ENCODE measurements at places on chromosomes 4 and X. TPM values are rescaled to one million over a fixed set of nuclear protein-coding genes. Genes with fewer than 3 reads are reported as not detected.

DNA sequence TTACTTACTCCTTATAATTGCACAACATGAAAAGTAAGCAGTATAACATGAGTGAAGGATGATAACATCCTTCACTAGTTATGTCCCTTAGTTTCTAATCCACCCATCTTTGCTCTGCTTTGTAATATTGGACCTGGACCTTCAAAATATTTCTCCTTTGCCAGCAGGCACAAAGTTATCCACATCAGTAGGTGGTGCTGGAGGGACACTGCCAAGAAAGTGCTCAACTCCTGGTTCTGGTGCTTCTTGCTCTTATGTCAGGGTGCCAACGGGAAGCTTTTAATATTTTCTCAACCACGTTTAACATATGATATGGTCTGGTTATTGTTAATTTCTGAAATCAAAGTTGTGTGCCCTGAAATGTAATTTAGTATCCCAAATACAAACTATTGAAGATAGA lies 49.1 kb downstream of the TMEM165 start:
- H3K27ac ChIP-seq: no peak overlapping the region
- no peaks in the 10 kb centered on the region for H3K36me3 ChIP-seq
- no peak for DNase-seq
- H3K4me3 ChIP-seq: no peak overlapping the region

GRCh38 chr4:65623506-65623905 lies 46.8 kb downstream of the EPHA5 start:
- DNase-seq: no peak
- H3K27ac ChIP-seq: no peak overlapping the region
- no peaks in the 10 kb centered on the region for H3K4me1 ChIP-seq
- H3K36me3 ChIP-seq: no peaks in the 10 kb centered on the region
- no peak overlapping the region for H3K4me3 ChIP-seq

DNA sequence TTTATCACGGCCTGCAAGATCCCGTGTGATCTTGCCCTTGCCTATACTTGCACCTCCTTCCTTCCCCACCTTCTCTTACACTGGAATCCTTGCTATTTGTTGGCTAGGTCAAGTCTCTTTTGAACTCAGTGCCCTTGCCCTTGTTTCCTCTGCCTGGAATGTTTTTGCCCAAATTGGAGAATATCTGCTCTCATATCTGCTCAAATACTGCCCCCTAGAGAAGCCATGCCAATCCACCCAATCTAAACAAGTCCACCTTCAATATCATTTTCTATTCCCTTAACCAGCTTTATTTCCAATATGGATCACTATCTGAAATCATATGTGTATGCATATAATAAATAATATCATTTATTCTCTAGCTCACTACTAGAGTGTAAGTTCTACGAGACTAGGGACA lies 1044.2 kb upstream of the FTHL17 start:
- no peaks in the 10 kb centered on the region for H3K36me3 ChIP-seq
- no peak for DNase-seq
- no peak overlapping the region for H3K27ac ChIP-seq
- no peaks in the 10 kb centered on the region for H3K27me3 ChIP-seq
- H3K4me3 ChIP-seq: no peak overlapping the region

GRCh38 chr4:141802333-141802732 lies 165.9 kb downstream of the IL15 start:
- H3K4me1 ChIP-seq: no peaks in the 10 kb centered on the region
- no peak overlapping the region for H3K27ac ChIP-seq
- H3K4me3 ChIP-seq: no peak overlapping the region
- no peaks in the 10 kb centered on the region for H3K27me3 ChIP-seq
- H3K36me3 ChIP-seq: peaks cover 3% of the 10 kb centered on the region
- no peak for DNase-seq

DNA sequence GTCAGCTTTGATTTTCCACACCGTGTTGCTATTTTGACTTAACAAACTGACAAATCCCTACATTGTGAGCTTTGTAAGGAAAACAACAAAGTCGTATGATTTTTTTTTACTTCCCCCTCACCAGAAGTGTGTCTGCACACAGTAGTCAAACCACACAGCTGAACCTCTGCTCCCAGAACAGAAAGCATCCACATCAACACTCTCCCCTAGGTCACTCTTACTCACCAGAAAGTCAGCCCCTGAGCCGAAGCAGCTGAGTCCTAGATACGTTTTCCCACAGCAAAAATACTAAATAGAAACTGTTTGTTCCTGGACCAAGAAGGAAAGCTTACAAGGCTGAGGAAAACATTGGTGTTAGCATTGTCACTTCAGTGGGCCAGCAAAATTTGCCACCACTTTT lies 305.7 kb downstream of the DHX15 start:
- H3K4me1 ChIP-seq: no peaks in the 10 kb centered on the region
- H3K36me3 ChIP-seq: no peaks in the 10 kb centered on the region
- no peak for DNase-seq
- H3K27me3 ChIP-seq: no peaks in the 10 kb centered on the region
- no peak overlapping the region for H3K4me3 ChIP-seq

DNA sequence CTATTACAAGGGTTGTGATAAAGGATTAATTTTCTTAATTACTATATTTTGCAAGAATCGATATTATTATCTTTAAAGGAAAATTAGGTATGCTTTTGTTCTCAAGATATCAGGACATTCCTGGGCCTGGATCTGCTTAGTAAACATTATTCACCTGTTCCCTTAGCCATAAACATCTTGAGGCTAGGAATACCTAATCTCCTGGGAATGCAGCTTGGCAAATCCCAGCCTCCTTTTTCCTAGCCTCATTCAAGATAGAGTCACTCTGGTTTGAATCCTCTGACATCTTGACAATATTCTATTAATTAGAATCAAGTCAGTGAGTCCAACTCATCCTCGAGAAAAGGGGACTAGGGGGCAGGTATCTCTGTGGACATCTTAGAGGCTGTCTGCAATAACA lies 327.1 kb downstream of the STIM2 start:
- no peak overlapping the region for H3K27ac ChIP-seq
- no peak for DNase-seq
- H3K4me3 ChIP-seq: no peak overlapping the region
- no peaks in the 10 kb centered on the region for H3K4me1 ChIP-seq
- H3K27me3 ChIP-seq: no peaks in the 10 kb centered on the region

DNA sequence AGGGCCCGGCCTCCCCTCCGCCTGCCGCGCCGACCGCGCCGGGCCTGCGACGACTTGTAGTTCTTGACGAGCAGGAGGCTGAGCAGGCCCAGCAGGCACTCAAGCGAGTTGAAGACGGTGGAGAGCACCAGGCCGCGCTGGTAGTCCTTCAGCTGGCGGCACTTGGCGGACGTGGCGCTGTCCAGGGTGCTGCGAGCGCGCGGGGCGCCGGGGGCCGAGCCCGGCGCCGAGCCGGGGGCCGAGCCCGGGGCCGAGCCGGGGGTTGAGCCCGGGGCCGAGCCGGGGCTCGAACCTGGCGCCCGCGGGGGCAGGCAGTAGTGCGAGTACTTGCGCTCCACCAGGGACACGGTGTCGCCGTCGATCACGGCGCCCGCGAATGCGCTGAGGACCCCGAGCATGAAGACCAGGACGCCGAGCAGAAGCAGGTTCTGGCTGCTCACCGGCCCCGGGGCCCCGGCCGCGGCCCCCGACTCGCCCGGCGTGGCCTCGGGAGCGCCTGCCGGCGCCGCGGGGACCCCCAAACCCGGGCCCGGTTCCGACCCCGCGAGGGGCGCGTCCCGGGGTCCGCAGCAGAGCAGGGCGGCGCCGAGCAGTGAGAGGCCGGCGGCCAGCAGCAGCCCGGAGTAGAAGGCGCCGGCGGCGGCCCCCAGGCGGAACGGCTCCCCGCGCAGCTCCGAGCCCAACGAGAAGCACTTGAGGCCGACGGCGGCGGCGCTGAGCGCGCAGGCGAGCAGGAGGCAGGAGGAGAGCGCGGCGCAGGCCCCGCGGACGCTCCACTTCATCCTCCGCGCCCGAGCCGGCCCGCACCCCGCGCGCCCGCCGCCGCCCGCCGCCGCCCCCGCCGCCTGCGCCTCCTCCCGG lies 584 bp downstream of the TMEM271 start:
- no peak for DNase-seq
- no peaks in the 10 kb centered on the region for H3K36me3 ChIP-seq
- no peak overlapping the region for H3K27ac ChIP-seq
- no peaks in the 10 kb centered on the region for H3K4me1 ChIP-seq

DNA sequence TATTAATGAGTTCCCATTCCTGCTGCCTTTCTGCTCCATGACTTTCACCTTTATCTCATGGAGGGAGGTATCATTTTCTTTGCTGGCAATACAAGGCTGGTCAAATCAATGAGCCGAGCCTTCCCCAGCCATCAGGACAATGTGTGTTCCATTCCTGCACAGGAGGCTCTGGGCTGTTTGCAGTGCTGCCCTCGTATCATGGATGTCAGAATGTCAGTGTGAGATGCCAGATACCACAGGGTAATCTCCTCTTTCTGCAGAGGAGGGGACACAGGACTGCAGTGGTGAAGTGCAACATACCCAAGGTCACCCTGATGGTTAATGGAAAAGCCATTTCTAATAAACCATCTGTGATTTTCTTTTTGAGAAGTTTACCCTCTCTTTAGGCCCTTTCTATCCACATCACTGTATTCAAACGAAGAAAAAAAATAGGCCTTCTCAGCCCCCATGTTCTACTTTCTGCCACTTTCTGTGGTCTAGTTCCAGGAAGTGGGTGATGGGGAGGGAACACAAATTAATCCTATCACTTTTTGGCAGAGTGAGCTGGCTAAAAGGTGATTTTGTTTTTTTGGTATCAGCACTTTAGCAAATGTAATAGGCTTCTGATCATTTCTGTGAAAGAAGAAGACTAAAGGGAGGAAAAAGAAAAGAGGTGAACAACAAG lies 490.2 kb upstream of the BOD1L1 start:
- no peaks in the 10 kb centered on the region for H3K27me3 ChIP-seq
- DNase-seq: no peak

GRCh38 chr4:47525154-47525819 lies 40.2 kb downstream of the ATP10D start:
- DNase-seq: no peak
- H3K27me3 ChIP-seq: no peaks in the 10 kb centered on the region
- peaks cover 3% of the 10 kb centered on the region for H3K36me3 ChIP-seq

DNA sequence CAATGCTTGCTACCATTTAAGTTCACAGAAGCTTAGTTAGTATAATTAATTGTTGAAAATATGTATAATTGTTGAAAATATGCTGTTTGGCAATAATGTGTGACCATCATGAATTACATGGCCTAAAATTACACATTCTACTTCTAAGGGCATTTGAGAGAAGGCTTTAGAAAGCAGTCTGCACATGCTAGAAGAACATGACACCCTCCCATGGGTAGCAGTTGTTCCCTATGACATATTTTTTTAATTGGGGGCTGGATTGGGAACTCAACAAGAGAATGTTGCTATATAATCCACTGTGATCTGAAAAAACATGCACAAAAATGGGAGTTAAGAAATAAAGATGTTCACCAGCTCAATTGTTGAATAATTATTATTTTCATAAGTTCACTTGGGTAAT lies 331.4 kb downstream of the ARHGAP24 start:
- no peaks in the 10 kb centered on the region for H3K4me1 ChIP-seq
- no peaks in the 10 kb centered on the region for H3K36me3 ChIP-seq
- H3K4me3 ChIP-seq: no peak overlapping the region
- H3K27me3 ChIP-seq: no peaks in the 10 kb centered on the region

GRCh38 chrX:9593756-9594155 lies 128.9 kb downstream of the TBL1X start:
- H3K4me3 ChIP-seq: no peak overlapping the region
- DNase-seq: no peak
- H3K4me1 ChIP-seq: no peaks in the 10 kb centered on the region
- H3K36me3 ChIP-seq: no peaks in the 10 kb centered on the region
- H3K27me3 ChIP-seq: no peaks in the 10 kb centered on the region
- no peak overlapping the region for H3K27ac ChIP-seq

DNA sequence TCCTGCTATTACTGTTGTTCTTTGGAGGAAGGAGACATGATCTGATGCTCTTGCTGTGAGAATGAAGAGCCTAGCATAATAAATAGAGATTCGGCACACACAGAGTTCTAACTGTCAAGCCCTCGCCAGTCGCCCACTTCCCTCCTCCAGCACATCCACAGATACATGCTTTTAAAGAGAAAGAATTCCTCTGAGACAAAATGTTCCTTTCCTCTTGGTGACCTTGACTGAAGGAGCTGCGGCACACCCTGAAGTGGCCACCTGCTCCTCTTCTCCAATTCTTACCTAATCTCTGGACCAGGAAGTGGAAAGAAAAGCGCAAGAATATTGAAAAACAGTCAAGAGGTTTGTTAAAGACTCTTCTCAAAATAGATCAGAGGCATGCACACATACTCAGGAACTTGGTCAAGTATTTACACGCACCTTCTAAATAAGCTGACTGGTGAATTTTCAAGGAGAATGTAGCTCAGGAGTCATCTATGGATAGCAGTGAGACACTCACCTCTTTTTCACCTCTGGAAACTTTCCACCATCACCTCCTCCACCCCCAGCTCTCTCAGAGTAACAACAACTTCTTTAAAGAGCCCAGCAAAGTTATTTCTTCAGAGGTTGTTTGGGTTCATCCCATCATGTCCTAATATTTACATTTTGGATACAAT lies 95.4 kb downstream of the PARM1 start:
- no peak overlapping the region for H3K4me3 ChIP-seq
- H3K4me1 ChIP-seq: no peaks in the 10 kb centered on the region
- H3K27ac ChIP-seq: no peak overlapping the region
- DNase-seq: no peak

DNA sequence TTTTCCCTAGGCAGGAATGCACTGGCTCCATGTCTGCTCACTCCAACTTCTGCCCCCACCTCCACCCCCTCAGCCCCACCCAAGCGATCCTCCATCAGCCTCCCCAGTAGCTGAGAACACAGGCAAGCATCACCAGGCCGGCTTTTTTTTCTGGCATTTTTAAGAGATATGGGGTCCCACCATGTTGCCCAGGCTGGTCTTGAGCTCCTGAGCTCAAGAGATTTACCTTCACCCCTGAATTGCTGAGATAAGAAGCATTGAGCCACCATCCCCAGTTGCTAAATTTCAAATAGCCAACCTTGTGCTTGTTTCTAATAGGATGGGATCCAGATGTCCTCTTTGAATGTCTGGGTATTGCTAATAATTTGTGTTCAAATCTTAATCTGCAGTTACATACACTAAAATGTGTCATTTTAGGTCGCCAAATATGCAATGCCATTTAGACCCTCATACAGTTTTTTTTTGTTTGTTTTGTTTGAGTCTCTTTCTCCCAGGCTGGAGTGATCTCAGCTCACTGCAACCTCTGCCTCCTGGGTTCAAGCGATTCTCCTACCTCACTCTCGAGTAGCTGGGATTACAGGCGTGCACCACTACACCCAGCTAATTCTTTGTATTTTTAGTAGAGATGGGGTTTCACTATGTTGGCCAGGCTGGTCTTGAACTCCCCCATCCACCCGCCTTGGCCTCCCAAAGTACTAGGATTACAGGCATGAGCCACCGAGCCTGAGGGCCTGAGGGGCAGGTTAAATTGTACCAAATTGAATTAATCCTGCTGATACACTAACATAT lies 8.8 kb downstream of the LARP7 start:
- H3K4me1 ChIP-seq: no peaks in the 10 kb centered on the region
- H3K27ac ChIP-seq: no peak overlapping the region
- no peaks in the 10 kb centered on the region for H3K36me3 ChIP-seq
- no peak overlapping the region for H3K4me3 ChIP-seq
- DNase-seq: no peak
- no peaks in the 10 kb centered on the region for H3K27me3 ChIP-seq

GRCh38 chr4:52102587-52102986 lies 51.5 kb downstream of the SPATA18 start:
- no peak overlapping the region for H3K4me3 ChIP-seq
- no peak overlapping the region for H3K27ac ChIP-seq
- no peaks in the 10 kb centered on the region for H3K4me1 ChIP-seq
- DNase-seq: no peak
- H3K27me3 ChIP-seq: no peaks in the 10 kb centered on the region

DCAF12L2 gene
- 0.64 TPM for total RNA-seq

NAP1L2 gene
- total RNA-seq: 5.3 TPM

F8A2 gene
- not detected for total RNA-seq

ELF2 gene
- 67.2 TPM for total RNA-seq

SYNPO2 gene
- 52.7 TPM for total RNA-seq

ODAM gene
- 1.2 TPM for total RNA-seq

PLAC1 gene
- not detected for total RNA-seq

ACOT9 gene
- total RNA-seq: 38.7 TPM

All from breast epithelium (tissue), 4 donors.